Ecto neural progenitor cell (in vitro differentiated cells): ENCODE measurements at places on chromosomes 11 and 22.

DNA sequence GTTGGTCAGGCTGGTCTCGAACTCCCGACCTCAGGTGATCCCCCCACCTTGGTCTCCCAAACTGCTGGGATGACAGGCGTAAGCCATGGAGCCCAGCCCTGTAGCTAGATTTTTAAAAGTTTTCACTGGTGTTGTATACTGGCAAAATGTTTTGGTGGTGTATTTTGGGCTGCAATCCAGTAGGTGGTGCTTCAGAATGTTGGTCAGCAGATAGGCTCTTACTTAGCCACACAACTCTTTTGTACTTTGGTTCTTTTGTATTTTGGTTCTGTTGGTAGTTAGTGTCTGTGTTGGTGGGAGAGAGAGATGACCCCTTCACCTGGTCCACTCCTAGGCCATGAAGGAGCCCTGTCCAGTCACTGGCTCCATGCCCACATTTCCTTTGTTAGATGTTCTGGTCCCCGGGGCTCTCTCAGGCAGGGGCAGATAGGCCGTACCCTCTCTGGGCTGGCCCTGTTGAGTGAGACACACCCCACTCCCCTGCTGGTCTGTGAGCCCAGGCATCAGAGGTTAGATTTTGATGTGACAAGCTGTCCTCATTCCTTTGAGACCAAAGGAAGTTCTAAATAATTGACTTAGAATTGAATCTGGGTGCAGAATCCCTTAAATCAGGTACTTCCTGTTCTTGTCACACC, 123.8 kb downstream of the DDX10 start:
- peak; percentile 44 for DNase-seq

DNA sequence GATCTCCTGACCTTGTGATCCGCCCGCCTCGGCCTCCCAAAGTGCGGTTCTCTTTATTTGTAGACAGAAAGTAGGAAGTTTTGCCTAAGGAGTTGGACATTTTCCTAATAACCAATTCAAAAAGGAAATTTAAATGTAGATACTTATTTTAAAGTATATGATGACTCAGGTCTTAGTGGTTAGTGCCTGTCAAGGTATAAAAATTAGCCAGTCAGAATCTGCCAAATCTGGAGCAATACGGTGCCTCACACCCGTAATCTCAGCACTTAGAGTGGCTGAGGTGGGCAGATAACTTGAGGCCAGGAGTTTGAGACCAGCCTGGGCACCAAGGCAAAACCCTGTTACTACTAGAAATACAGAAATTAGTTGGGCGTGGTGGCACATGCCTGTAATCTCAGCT, 86.7 kb upstream of the RASSF10 start:
- no peak for DNase-seq

GRCh38 chr11:109933126-109933525, 160.1 kb upstream of the ZC3H12C start:
- DNase-seq = no peak

GRCh38 chr11:94025690-94026394, 4.7 kb downstream of the HEPHL1 start:
- DNase-seq = no peak

- peak; percentile 88 for DNase-seq
Observed at GRCh38 chr11:64305691-64306562, 603 bp downstream of the ESRRA start.

GRCh38 chr11:84471501-84471900, 1155.6 kb downstream of the DLG2 start:
- DNase-seq = no peak

- peak; percentile 94 for DNase-seq
Observed at GRCh38 chr11:76783896-76784813, 999 bp downstream of the TSKU start.

GRCh38 chr11:64119700-64120099, 46.2 kb downstream of the MACROD1 start:
- no peak for DNase-seq

DNA sequence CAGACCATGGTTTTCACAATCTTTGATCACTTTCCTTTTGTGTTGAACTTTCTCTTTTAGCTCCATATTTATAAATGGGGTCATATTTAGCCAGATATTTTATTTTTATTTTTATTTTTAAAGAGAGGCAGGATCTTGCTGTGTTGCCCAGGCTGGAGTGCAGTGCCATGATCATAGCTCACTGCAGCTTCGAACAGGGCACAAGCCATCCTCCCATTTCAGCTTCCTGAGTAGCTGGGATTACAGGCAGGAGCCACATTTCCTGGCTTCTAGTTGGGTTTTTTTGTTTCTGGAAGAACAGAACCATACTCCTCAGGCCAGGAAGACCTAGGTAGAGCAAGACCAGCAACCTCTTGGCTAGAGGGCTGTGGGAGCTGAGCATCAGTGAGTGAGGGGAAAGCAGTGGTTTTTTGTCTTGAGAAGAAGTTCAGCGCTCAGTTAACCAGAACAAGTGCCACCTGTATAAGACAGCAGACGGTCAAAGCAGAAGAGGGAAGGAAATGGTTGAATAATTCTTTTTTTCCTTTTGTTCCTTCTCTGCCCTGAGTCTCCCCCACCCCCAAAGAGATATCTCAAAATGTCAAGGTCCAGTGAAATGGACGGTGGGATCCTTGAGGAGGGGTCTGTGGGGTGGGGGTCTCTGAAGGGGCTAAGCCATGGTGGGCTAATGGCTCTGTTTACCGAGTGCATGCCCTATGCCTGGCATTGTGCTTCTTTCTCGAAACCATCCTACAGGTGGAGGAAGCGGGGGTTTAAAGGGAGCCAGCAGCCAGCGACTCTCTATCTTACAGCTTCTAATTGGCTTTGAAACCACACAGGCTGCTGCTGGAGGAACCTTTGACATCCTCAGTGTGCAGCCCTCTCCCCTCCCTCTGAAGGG, 63.0 kb downstream of the PTPRJ start:
- no peak for DNase-seq

- DNase-seq = peak; percentile 40
Observed at GRCh38 chr22:45640941-45641621, 30.6 kb upstream of the ATXN10 start.

DNA sequence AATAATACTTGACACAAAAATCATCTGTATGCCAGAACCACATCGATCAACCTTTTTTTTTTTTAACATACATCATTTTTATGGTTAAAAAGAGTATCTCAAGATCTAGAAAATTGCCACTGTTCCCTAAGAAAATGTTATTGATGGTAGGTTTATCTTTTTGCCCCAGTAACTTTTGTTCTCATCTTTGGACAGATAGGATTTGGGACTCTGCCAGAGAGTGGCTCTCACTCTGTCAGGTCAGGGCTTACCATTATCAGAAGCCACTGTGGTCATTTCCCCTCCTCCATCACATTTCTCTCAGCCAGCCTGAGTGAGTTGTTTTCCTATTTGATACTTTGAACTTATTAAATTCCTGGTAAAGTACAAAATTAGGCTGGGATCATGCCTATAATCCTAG, 47.9 kb upstream of the YWHAH start:
- DNase-seq = no peak

- DNase-seq = no peak
Observed at GRCh38 chr11:86066033-86066432, 2.9 kb downstream of the PICALM start.

- DNase-seq = peak; percentile 70
Observed at GRCh38 chr11:69398529-69399492, 82.7 kb upstream of the LINC01488 start.

GRCh38 chr22:44379817-44380755, 67.3 kb upstream of the SHISAL1 start:
- DNase-seq = no peak

- DNase-seq = no peak
Observed at GRCh38 chr22:49072996-49073645, 754.6 kb downstream of the BRD1 start.

DNA sequence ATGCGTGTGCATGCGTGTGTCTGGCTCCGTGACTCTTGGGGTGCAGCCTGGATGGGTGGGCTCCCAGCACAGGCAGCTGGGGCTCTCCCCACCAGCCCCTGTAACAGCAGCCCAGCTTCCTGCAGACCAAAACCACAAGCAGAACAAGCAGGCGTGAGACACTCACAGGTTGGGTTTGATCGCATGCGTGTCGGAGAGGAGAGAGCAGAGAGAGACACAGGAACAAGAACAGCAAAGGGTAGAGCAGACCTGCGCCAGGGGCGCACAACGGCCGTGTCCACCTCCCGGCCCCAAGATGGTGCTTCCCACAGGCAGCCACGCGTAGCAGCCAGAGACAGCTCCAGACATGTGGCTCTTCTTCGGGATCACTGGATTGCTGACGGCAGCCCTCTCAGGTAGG, at the start of gene CD6:
TSS of gene CD6 (plus strand) at position 161 of the 400 bp plus-strand sequence. CDS start at position 347, 186 bp downstream.
- no peak for DNase-seq

DNA sequence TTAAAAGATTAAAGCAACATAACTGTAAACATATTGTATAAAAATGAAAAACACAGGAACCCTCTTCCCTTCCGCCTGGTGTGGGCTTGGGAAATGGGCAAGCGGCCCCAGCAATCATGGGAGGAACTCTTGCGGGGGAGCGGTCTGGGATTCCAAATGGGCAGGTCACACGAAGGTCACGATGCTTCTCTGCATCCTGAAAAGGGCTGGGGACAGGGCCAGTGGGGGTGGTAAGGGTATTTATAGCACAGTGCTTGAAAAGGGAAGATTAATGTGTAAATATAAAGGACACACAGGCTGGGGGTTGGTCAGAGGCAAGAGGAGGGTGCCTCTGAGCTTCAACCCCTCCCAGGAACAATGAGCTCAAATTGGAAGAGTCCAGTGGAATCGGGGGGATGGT, 46.9 kb upstream of the OR4B1 start:
- DNase-seq = no peak

DNA sequence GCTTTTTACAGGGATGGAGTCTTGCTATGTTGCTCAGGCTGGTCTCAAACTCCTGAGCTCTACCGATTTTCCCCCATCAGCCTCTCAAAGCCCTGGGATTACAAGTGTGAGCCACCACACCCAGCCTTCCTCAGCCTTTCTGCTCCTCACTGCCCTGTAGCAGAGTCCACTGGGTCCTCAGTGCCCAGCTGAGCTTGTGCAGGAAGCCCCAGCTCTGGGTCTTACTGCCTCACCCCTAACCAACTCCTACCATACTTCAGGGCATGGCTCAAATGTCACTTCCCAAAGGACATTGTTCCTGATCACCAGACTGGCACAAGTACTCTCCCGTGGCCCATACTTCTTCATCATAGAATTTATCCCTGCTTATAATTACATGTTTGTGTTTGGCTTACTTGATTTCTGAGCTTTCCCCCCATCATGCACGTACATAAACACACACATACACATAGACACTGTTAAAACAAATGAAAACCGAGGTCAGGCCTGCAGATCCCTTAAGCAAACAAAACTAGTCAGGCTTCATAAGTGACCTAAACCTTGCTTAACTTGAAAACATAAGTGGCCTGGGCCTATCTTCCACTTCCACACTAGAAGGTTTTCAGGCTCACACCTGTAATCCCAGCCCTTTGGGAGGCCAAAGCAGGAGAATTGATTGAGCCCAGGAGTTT, 14.0 kb upstream of the SLC43A3 start:
- DNase-seq = no peak

DNA sequence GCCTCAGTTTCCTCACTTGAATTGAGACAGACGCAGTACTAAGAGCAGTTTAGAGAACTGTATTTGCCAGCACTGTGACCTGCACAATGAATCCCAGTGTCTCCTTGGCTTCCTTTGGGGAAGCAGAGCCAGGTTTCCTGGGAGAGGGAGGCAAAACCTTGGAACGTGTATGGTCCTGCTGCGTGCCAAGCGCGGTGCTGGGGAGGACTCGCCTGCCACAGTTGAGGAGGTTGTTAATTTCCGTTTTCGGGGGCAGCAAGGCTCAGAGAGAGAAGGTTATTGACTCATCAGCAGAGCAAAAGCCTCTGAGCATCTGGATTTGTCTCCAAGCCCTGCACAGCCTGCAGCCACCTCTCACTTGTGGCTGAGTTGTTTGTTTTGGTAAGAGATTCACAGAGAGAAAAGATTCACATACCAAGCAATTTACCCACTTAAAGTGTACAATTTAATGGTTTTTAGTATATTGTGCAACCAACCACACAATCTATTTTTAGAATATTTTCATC, 10.8 kb downstream of the SYT12 start:
- no peak for DNase-seq

- no peak for DNase-seq
Observed at GRCh38 chr11:3817181-3817800, 8.9 kb downstream of the PGAP2 start.

GRCh38 chr11:104322696-104323095, 158.7 kb upstream of the PDGFD start:
- no peak for DNase-seq

DNA sequence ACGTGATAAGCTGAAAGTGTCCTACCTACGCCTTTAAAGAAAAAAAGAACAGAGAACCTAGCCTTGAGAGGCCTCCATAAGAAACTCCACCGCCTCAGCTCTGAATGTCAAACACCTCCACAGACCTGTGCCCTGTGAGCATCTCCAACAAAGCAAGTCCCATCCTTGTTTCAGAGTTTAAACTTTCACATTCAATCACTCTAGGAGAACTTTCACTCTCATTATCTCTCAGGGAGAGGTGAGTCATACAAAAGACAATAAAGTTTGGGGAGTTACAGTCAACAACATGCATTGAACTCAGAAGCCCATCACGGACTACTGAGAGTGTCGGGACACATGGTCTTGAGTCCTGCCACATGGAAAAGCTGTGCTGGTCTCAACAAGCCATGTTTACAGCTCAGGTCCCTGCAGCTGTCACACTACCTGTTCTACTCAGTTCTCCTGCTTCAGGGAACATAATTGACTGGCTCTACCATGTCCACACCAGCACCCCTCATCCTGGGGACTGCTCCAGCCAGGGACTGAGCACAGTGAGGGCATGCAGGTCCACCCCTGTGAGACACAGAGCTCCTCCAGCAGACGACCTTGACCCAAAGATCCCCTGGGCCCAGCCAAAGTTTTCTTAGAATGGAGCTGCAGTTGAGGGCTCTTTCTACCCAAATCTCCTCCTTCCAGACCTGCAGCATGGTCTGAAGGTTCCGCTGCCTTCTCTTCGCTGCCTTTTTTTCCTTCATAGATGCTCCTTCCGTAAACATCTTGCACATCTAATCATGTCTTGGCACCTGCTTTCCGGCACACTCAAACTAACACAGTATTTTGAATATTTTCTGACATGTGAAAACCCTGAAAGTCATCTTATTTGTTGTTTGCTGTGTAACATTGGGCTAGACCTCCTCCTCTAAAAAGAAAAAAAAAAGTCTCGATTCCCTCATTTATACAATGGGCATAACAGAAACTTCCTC, 114.9 kb downstream of the ETS1 start:
- no peak for DNase-seq

DNA sequence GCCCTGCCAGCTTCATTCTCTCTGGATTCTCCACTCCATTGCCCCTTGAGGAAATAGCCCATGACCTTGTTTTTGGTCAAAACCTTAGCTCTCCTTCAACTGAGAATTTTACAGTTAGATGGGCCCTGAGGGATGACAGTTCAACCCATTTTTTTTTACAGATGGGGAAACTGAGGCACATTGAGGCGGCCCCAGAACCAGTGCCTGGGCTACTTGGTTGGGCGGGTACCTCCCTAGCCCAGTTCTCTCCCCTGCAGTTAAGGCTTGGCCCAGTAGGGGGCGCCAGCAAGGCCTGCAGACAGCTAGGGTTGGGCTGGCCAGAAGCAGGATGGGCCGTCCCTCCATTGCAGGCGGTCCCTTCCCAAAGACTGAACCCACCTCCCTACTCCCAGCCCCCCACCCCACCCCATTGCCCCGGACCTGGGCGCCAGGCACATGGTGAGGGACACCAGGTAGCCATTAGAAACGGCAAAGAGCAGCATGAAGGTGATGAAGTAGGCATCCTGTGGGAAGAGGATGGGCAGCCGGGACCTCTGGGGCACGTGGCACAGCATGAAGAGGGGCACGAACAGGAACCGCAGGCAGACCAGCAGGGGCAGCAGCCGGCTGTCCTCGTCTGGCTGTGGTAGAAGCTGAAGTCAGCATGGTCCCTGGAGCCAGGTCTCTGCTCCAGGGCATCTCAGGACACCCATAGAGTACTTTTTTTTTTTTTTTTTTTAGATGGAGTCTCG, 7.6 kb downstream of the SLC29A2 start:
- DNase-seq = peak; percentile 88
